H9 (cell line): ENCODE measurements at places on chromosomes 3 and 15. TPM values are rescaled to one million over a fixed set of nuclear protein-coding genes. Genes with fewer than 3 reads are reported as not detected.

- no peak for DNase-seq
Measured at GRCh38 chr3:53167418-53168174, 6.6 kb downstream of the PRKCD start.

DNA sequence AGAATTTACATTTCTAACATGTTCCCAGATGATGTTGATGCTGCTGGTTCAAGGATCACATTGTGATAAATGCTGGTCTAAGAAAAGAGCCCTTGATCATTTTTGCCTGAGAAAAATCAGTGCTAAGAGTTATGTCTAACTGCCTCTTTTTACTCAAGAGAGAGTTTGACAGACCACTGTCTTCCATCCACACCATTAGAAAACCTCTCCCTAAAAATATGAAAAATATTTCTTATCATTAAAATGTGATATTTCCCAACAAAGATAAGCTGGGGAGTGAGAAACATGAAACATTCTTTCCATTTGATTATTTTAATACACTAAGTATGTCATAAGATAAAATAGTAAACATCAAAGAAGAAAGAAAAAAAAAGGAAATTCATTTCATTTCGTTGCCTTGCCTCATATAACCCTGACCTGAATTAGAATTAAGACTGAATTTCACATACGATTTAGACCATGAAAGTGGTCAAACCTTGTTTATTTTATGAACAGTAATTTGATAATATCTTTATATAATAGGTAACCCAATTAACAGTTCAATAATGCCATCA is 471.8 kb upstream of the ARHGEF26 start:
- DNase-seq, result no peak

GRCh38 chr3:97177242-97177641 is 362.8 kb downstream of the EPHA6 start:
- no peak for DNase-seq

DNA sequence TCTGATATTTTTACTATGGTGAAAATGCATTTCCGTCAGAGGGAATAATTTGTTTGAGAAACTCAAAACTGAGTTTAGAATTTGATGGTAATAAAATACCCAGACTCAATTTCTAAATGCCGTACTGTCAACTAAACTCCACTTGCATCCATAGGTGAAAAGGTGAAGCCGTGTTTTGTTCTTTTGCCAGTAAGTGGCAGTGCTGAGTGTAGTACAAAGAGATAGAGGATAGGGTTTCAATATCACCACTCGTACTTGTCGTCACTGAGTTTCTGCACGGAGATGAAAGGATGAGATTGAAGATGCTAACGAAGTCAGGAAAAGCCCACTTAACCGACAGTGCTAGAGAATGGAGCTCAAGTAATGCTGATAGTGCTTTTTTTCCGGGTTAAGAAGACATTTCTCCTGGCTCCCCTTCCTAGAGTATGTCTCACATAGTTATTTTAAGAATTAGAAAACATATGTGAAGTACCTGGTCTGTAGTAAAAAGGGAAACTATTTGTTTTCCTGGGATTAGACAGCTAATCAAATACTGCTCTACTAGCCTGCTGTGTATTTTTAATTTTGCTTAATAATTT is 345.1 kb downstream of the IL5RA start:
- peak; percentile 41 for DNase-seq

GRCh38 chr3:171832989-171833388 is 10.2 kb upstream of the TMEM212 start:
- no peak for DNase-seq

DNA sequence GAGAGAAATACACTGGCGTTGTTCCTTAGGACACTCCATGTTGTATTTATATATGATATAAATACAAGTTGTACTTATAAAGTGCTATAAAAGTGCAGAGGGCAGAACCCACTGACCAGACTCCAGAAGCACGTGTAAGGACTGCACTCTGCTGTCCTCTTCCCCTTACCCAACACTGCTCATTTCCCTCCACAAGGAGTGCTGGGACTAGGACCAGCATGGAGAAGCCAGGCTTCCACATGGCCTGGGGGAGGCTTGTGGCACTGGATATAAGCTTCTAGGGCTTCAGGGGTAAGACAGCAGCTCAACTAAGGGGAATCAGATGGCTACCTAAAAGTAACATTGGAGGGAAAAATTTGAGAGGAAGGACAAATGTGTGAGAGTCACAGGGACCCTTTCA is 556.9 kb downstream of the IGSF11 start:
- DNase-seq, result no peak

DNA sequence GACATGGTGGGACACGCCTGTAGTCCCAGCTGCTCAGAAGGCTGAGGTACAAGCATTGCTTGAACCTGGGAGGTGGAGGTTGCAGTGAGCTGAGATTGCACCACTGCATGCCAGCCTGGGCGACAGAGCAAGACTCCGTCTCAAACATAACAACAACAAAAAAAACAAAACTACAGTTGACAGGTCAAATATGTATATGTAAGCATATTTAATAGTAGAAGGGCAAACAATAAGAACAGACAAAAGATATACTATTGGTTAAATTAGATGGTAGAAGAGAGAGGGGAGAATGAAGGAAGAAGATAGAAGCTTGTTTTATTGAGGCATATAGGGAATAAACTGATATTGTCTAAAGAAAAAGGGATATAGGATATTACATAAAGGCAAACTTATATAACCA is 247.1 kb downstream of the KLF13 start:
- DNase-seq, result no peak

GRCh38 chr3:58824285-58824684 is 157.7 kb upstream of the FAM3D start:
- peak; percentile 59 for DNase-seq

GRCh38 chr15:80418892-80419537 is 14.8 kb downstream of the ARNT2 start:
- no peak for DNase-seq

DNA sequence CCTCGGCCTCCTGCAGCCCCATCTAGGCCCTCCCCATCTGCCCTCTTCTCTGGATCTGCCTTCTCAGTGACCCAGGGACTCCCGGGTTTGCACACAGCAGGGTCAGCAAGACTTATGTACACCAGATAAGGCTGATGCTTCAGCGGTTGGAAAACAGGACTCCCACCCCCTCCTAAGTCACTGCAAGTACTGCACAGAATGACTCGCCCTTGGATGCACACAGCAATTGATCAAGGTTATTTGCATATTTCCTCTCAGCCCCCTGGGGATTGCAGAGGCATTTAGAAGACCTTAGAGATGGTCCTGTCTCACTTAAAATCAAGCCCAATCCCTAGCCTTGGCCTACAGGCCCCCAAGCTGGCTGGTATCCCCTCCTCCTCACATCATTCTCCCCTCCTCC is 8.9 kb downstream of the ACAN start:
- DNase-seq, result no peak

DNA sequence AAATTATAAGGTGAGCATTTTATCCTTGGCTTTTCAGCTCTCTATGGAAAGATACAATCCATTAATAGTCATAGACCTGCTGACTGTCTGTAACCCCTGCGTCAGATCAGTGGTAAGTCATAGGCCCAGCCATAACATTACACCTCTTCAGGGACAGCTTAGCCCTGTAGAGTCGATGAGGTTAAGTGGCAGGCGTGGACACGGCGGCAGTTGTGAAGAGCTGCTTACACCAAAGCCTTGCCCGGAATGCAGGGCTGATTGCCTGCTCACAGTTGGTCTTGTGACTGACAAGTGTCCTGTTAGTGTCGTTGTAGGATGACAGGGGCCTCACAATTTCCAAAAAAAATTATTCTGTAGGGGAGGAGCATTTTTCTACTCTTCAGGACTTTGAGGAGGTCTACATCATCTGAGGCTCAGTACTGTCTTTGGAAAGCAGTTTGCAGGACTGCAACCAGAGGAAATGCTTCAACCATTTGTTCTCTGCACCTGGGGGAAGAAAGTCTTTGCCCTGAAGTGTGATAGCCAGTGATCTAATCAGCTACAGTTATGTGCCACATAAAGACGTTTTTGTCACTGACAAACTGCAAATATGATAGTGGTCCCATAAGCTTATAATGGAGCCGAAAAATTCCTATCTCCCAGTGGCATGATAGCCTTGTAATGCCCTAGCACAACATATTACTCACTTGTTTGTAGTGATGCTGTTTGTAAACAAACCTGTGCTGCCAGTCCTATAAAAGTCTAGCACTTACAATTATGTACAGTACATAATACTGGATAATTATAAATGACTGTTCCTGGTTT is 14.9 kb upstream of the SELENOT start:
- DNase-seq, result no peak

- peak; percentile 29 for DNase-seq
Measured at GRCh38 chr15:31280046-31280830, 46.4 kb upstream of the KLF13 start.

GRCh38 chr3:88311826-88312225 is 162.1 kb downstream of the C3orf38 start:
- no peak for DNase-seq

- DNase-seq, result peak; percentile 18
Measured at GRCh38 chr3:38580450-38581382, 68.8 kb downstream of the SCN5A start.

DNA sequence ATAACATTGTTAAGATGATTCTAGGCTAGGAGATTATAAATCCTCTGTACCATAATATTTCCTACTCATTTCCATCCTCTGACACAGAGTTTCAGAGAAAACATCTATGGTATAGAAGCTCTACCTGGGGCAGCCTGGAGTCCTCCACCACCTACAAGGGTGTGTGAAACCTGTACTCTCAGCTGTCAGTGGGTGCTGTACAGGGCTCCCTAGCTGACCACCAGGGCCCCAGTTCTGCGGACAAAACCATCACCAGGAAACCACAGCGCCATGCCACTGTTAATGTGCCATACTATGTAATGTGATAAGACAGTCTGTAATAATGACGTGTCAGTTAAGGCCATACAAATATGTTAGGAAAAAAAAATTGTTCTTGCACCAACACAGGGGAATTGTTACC is 7.1 kb downstream of the RORA start:
- no peak for DNase-seq

- DNase-seq, result no peak
Measured at GRCh38 chr15:99320374-99321215, 69.3 kb downstream of the LRRC28 start.

- DNase-seq, result no peak
Measured at GRCh38 chr3:194206320-194206719, 70.4 kb downstream of the HES1 start.

GRCh38 chr3:134892761-134893160 is 97.7 kb downstream of the EPHB1 start:
- no peak for DNase-seq

GRCh38 chr15:88144921-88145653 is 111.5 kb downstream of the NTRK3 start:
- no peak for DNase-seq

DNA sequence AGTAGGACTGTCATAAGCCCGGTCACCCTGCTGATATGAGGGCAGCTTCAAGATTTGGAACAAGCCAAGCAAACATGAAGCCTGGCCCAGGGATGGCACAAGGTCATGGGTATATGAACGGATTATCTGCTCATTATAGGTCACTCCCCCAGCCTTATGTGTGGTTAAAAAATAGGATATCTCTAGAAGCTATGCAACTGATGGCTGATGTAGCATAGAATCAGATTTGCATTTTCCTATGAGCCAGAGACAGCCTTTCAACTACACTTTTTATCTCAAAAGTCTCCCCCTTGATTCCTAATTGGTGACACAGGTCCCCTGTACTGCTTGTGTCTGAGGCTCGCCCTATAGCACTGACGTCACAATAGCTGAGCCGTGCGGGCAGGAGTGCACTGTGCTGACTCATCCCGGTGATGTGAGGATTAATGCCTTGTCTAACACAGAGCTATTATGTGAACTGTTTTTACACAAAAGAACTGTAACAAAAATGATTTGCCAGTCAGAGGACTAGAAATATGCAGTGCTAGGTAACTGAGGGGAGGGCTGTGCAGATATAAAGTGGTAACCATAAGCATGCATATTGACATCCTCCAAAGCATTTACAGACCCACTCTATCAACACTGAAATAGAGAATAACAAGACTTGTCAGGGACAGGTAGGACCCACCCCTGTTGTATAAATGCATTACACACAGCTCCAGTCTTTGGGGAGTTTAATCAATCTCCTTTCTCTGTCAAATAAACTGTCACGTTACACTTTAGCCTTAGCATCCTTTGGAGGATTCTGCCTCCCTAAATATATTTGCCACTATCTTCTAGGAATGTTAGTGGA is 204.9 kb downstream of the TIGIT start:
- no peak for DNase-seq

- no peak for DNase-seq
Measured at GRCh38 chr3:16741890-16742289, 136.7 kb upstream of the DAZL start.

- DNase-seq, result no peak
Measured at GRCh38 chr15:44087578-44088465, 107.2 kb downstream of the FRMD5 start.

DNA sequence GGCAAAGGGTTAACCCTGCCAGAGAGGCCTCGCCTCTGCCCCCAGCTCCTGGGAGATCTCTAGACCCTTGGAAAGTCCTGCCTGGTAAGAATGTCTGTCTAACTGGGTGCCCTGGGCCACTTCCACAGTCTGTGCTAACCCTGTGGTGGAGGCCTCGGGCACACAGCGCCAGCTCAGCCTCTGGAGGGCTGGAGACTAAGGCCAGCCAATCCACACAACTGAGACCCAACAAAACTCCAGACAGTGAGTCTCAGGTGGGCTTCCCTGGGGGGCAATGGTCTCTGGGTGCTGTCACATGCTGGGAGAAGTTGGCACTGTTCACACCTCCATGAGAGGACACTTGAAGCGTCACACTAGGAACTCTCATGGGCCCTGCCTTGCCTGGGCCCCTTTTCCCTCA is 19.5 kb downstream of the ZXDC start:
- DNase-seq, result no peak

DNA sequence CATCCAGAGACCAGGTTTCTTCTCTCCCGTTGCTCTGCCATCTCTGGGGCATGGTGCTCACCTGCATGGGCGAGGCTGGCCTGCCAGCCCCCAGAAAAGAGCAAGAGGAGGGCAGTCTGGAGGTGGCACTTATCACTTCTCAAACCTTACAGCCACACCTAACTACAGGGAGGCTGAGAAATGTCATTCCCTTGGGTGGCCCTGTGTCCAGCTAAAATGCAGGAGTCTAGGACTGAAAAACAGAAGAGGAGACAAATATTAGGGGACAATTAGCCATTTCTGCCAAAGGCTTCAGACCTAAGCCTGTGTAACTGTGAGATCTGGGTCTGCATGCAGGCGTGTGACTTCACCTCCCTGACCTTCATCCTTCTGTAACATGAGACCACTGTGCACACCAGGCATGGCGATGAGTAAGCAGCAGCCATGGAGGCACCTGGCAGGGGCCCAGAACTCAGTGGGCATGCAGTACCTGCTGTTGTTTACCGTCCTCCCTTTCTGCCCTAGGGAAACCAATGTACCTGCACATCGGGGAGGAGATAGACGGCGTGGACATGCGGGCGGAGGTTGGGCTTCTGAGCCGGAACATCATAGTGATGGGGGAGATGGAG is 83.4 kb downstream of the MESD start:
- DNase-seq, result no peak

Gene SENP8
- total RNA-seq, result 4.8 and 4.9 TPM in 2 replicates

Gene CD80
- total RNA-seq, result not detected in 2 replicates

Gene MGLL
- total RNA-seq, result 0.11 and 0.22 TPM in 2 replicates

Gene CHRFAM7A
- total RNA-seq, result 2.4 and 4.3 TPM in 2 replicates

Gene KBTBD13
- not detected in 2 replicates for total RNA-seq

Gene AADACL2
- not detected in 2 replicates for total RNA-seq

Gene ENTPD3
- 0.18 TPM in 1 of 2 replicates, not detected in the other for total RNA-seq

Gene EFCAB12
- 0.11 and 0.28 TPM in 2 replicates for total RNA-seq

Gene KCNMB3
- 1.6 and 1.9 TPM in 2 replicates for total RNA-seq

Gene KLHL24
- total RNA-seq, result 17.2 and 17.7 TPM in 2 replicates

Gene TMEM207
- total RNA-seq, result not detected in 2 replicates

Gene EPHA6
- 0.48 and 0.61 TPM in 2 replicates for total RNA-seq

Gene MTFMT
- total RNA-seq, result 13.2 and 16.0 TPM in 2 replicates

Gene CELSR3
- 23.5 and 23.9 TPM in 2 replicates for total RNA-seq

Gene ZMYND10
- total RNA-seq, result 0.61 and 1.4 TPM in 2 replicates

Gene GP9
- not detected in 2 replicates for total RNA-seq
